RWPE1 (cell line): ENCODE measurements at places on chromosomes 16 and 17.

GRCh38 chr16:85858984-85859817 lies 39.8 kb upstream of the IRF8 start:
- no peak for DNase-seq

DNA sequence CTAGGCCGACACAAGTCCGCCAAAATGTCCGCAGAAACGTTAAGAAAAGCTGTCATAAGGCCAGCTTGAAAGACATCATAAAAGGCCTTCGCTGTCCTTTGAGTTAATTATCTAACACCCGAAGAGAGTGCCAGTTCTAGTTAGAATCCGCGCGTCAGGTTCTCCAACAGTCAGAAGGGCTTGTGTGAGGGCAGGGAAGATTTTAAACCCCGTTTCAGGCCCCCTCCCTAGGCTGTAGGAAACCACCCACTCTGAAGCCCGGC lies 729 bp upstream of the CLTC start:
- no peak for DNase-seq

DNA sequence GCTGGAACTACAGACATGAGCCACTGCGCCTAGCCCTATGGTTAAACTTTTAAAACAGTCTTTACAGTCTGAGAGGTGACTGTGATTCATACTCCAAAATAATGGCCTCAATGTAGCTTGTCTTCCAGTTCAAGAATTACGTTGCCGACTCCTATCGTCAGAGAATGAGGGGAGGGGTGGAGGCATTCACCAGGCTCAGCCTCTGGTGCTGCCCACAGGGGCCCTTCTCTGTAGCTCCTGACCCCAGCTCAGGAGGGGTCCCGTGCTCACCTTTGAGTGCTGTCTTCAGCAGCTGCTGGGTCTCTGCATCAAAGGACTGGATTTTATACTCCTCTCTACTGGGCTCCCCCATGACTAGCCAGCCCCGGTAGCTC lies 1.2 kb downstream of the MIF4GD start:
- DNase-seq, result no peak

- DNase-seq, result no peak
Observed at GRCh38 chr17:63611354-63611753, 10.7 kb downstream of the TACO1 start.

DNA sequence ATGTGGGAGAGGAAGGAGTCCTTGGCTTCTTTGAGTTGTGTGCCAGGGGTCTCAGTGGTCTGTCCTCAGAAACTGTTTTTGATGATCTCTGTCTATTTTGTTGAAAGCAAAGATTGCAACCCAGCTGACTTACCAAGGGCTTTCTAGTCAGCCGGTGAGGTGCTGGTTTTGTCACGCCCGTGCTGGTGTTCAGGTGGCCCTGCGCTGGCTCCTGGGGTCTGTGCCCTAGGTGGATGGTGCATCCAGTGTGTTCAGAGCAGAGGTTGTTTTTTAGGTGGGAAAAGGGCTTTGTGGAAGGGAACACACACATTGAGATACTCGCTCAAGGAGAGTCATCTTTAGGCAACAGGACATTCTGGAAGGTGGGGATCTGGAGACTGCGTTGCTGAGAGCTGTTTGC lies 51.0 kb downstream of the BANP start:
- no peak for DNase-seq

DNA sequence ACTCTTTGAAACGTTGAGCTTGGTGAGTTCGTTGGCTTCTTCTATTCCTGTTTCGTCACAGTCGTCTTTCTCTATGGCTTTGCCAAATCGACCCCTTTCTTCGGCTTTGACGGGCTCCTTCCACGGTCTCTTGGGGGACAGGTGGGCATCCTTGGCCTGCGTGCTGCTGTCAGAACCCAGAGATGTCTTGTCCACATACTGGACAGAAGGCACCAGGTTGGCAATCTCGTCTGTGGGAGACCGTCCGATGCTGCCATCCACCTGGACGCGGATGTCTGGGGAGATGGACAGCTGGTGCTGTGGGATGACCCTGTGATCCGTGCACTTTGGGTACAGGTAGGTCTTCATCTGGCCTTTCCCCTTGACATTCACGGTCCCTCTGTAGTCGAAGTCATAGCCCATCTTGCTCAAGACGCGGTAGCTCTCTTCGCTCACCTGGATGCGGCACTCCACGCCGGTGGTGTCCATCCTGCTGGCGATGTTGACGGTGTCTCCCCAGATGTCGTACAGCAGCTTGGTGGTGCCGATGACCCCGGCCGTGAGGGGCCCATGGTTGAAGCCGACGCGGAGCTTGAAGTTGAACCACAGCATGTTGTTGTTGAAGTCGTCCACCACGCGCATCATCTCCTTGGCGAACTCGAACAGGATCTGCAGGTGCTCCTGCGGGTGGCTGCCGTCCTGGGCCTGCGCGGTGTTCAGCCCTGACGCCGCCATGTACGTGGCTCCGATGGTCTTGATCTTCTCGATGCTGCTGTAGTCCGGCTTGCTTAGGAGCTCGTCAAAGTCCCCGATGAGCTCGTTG lies 85.5 kb upstream of the CREBBP start:
- no peak for DNase-seq

DNA sequence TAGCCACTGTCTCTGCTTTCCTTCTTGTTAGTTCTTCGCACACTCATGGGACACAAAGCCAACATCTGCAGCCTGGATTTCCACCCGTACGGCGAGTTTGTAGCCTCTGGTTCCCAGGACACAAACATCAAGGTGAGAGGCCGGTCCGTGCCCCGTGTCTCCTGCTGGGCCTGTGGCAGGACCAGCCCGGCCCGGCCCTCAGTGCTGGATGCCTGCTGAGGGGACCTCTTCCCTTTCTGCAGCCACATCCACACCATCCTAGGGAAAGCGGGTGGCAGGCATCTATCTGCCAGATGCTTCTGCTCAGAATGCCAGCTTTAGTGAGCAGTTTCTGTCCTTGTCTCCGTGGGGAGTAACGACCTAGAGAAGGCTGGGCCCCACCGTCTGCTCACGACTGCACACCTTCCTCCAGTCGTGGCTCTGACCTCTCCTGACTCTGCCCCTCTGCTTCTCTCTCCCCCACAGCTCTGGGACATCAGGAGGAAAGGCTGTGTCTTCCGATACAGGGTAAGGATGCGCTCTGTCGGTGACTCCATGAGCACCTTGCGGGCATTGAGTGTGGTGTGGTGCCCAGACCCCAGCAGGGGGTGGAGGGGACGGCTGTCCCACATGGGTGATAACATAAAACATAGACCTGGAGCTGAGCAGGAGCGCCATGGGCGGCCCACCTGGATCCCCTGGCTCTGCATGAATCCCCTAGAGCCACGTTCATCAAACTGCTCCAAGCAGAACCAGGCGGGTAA lies 15.4 kb downstream of the KATNB1 start:
- DNase-seq, result no peak

GRCh38 chr16:88352261-88353200 lies 30.2 kb upstream of the ZNF469 start:
- DNase-seq, result no peak

- no peak for DNase-seq
Observed at GRCh38 chr17:7611635-7612293, 2.9 kb downstream of the FXR2 start.

- DNase-seq, result no peak
Observed at GRCh38 chr16:4318451-4318910, 2.6 kb downstream of the GLIS2 start.

DNA sequence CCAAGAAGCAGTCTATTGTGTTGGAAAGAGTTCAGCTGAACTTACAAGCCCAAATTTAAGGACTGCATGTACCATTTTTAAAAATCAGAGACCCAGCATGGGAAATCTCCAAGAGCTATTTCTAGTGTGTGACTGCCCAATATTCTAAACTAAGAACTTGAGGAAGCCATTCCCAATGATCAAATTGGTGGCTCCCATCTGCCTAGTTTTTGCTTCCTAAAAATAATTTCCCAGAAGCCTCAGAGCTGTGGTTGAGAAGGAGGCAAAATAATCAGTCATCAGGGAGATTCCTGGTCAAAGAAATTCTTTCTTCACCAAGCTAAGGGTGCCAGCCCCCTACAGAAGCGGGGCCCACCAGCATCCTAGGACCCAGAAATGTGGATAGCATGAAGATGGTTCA lies 176.1 kb upstream of the CDH5 start:
- no peak for DNase-seq

- no peak for DNase-seq
Observed at GRCh38 chr17:71287071-71287823, 833.6 kb upstream of the SOX9 start.

DNA sequence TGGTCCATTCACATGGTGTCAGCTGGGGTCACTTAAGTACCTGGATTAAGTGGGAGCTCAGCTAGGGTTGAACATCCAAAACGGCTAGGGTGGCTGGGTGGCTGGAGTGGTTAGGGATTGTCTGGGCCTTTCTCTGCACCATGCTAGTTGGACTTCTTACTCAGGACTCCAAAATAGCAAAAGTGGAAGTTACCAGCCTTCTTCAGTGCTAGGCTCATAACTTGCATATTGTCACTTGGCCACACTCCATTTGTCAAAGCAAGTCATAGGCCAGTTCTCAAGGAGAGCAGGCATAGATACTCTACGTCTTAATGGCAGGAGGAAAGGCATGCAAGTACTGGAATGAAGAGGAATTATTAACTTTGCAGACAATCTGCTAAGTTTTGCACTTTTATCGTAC lies 69.7 kb downstream of the ESRP2 start:
- DNase-seq, result no peak

DNA sequence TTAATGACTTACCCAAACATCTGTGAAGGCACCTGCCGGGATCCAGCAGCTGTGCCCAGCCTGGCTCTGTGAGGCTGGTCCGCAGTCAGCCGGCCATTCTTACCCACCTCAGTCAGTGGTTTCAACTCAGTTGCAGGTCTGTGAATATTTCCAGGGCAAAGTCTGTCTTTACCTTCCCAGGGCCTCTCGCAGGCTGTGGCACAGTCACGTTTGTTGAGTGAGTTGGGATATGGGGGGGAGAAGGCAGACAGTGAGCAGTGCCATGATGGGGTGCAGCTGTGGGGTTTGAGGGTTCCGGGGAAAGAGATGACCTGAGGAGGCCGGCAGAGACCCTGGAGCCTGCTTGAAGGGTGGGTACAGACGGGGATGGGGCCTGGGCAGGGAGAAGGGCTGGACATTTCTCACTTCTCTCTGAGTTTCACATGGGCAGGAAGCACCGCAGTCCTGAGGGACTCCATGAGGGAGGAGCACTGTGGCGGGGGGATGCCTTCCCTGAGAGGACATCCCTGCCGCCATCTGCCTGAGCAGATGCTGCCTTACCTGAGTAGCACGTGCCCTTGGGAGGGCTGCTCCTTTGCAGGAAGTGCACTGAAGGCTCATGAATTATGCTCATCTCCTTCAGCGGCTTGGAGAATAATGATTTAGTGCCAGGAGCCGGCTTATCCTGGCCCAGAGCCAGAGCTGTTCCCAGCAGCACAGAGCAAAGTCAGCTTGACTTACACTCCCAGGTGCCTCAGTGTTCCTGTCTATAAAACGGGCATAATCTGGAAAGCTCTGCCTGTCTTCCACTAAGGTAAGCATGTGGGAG lies 48.1 kb downstream of the KSR1 start:
- no peak for DNase-seq

DNA sequence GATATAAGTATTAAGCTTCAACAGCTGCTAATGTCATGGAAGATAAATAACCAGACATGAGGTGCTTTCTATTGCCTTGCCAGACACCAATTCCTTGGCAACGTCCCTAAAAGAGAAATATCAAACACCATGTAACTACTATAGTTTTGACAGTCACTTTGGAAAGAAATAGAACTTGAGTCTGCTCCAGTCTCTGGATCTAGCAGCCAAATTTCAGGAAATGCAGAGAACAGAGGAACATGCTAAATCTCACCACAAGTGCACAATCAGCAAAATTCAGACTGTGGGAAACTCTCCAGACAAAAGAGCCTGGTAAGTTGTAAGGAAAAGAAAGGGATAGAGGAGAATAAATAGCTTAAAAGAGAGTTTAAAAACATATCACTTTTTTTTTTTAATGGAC lies 28.4 kb upstream of the TANC2 start:
- no peak for DNase-seq

GRCh38 chr17:10713318-10713717 lies 15.9 kb downstream of the ADPRM start:
- no peak for DNase-seq

DNA sequence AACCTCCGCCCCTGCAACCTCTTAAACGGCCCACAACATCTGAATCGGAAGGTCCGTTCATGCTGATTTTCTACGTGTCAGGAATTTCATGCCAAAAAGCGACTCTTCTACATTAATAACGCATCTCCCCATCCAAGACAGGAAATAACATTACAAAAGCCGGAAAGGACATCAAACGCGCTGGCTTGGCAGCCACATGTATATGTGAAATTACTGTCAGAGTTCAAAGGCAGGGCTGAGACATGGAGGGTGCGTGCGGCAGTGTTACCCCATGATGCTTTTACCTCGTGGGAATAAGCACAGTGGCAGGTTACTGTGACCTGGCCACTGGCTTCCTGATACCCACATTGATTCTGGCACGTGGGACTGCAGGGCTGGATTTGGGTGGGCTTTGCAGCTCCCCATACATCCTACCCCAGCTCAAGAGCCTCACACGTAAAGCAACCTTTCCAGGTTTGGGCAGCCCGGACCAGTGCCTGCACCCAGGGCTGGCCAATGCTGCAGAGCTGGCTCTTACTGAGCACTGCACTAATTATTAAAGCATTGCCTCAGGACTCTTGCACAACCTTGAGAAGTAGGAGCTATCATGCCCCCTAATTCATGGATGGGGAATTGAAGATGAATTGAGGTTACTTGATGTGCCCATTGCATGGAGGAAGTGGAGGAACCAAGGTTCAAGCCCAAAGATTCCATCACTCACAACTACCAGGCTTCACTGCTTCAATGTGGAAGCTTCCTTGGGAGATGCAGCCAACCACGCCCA lies 120.6 kb upstream of the FOXF1 start:
- no peak for DNase-seq
